ENCODE measurements at places on chromosomes 11 and 22. TPM values are rescaled to one million over a fixed set of nuclear protein-coding genes. Genes with fewer than 3 reads are reported as not detected.

Gene MEI1
- 15.2 TPM for total RNA-seq

Gene OR8G1
- not detected for total RNA-seq

Gene APOBEC3F
- 4.1 TPM for total RNA-seq

Gene TTC36
- not detected for total RNA-seq

Gene TRIM51
- not detected for total RNA-seq

Gene C22orf31
- not detected for total RNA-seq

Gene SC5D
- 15.6 TPM for total RNA-seq

Gene UBQLN3
- total RNA-seq = 1.1 TPM

Gene DENND6B
- total RNA-seq = 13.4 TPM

Gene PARVG
- 51.9 TPM for total RNA-seq

Gene CASTOR1
- total RNA-seq = 1.2 TPM

Gene RFPL2
- not detected for total RNA-seq

Gene OR5T2
- total RNA-seq = not detected

Gene LRRC10B
- total RNA-seq = not detected

DNA sequence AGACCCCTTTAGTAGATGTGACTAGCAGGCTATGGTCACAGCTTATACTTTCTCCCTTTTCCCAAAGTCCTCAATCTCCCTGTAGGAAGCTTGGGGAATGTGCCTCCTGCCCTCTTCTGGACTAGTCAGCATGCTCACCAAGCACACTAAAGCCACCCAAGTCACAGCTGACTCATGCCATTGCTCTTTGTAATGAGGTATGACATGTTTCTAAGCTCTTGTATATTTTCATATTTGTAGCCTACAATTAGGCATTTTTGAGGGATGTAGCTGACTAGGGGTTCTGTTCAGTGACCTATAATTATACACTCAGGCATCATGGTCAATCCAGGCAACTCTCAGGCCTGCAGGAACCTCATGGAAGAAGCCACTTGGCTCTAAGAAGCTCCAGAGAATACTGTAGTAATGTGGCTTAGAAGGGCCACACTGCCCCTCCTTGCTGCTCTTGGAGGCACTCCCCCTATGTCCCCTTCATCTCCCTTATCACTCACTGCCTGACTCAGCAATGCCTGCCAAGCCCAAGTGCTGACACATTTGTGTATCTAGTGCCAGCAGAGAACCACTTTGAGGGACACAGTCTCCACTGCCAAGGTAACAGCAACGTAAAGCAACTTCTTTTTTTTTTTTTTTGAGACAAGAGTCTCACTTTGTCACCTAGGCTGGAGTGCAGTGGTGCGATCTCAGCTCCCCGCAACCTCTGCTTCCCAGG is 86.2 kb downstream of the RPL27A start:
- peak overlapping the region; percentile 86 for H3K27ac ChIP-seq
- DNase-seq = peak; percentile 55
- peaks cover 57% of the 10 kb centered on the region for H3K4me1 ChIP-seq
- no peaks in the 10 kb centered on the region for H3K27me3 ChIP-seq

GRCh38 chr11:129427816-129428406 is 52.3 kb downstream of the BARX2 start:
- no peaks in the 10 kb centered on the region for H3K27me3 ChIP-seq
- peaks cover 13% of the 10 kb centered on the region for H3K4me1 ChIP-seq
- H3K36me3 ChIP-seq = no peaks in the 10 kb centered on the region
- DNase-seq = no peak
- H3K4me3 ChIP-seq = no peak overlapping the region

- H3K27me3 ChIP-seq = no peaks in the 10 kb centered on the region
- H3K4me1 ChIP-seq = peaks cover 73% of the 10 kb centered on the region
- no peak overlapping the region for H3K27ac ChIP-seq
- H3K4me3 ChIP-seq = no peak overlapping the region
- no peak for DNase-seq
- H3K36me3 ChIP-seq = no peaks in the 10 kb centered on the region
Measured at GRCh38 chr22:38925571-38926041, 31.8 kb upstream of the APOBEC3A start.

DNA sequence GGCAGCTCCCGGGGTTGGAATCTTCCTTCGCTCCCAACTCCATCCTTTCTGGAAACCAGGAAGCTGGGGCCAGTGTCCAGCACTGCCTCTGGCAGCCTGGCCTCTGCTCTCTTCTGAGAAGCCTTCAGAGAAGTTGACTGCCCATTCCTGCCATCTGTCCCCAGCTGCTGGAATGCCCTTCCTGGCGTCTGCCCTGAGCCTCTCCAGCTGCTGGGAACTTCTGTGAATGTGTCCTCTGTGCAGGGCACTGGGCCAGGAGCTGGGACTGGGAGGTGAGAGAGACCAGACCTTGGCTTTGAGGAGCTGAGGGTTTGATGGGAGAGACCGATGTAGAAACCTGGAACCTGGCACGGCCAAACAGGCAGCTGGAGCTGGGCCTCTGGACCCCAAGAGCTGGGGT is 5.9 kb upstream of the SOX10 start:
- no peaks in the 10 kb centered on the region for H3K36me3 ChIP-seq
- no peak for DNase-seq
- H3K27me3 ChIP-seq = no peaks in the 10 kb centered on the region
- no peaks in the 10 kb centered on the region for H3K4me1 ChIP-seq
- no peak overlapping the region for H3K27ac ChIP-seq

- no peaks in the 10 kb centered on the region for H3K4me1 ChIP-seq
- H3K36me3 ChIP-seq = no peaks in the 10 kb centered on the region
- H3K4me3 ChIP-seq = no peak overlapping the region
- no peaks in the 10 kb centered on the region for H3K27me3 ChIP-seq
- no peak overlapping the region for H3K27ac ChIP-seq
- no peak for DNase-seq
Measured at GRCh38 chr11:45061641-45062040, 84.8 kb upstream of the PRDM11 start.

DNA sequence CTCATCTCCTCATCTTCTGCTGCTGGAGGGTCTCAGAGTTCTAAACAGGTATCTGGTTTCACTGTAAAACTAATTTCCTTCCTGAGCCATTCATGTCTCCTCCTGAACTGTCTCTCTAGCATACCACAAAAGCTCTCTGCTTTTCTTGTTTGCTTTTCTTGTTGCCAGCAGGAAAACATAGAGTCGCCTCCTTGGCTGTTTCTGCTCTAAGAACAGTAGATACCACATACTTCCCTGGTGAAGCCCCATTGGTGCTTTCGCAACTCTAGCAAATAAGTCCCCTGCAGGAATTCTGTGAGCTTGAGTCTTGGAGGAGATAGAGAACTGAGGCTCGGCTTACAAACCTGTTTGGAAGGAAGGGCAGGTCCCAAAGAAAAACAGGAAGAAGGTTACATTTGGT is 7.0 kb downstream of the DIXDC1 start:
- H3K27ac ChIP-seq = peak overlapping the region; percentile 65
- no peak overlapping the region for H3K4me3 ChIP-seq
- peaks cover 43% of the 10 kb centered on the region for H3K4me1 ChIP-seq
- no peaks in the 10 kb centered on the region for H3K27me3 ChIP-seq
- DNase-seq = peak; percentile 50

DNA sequence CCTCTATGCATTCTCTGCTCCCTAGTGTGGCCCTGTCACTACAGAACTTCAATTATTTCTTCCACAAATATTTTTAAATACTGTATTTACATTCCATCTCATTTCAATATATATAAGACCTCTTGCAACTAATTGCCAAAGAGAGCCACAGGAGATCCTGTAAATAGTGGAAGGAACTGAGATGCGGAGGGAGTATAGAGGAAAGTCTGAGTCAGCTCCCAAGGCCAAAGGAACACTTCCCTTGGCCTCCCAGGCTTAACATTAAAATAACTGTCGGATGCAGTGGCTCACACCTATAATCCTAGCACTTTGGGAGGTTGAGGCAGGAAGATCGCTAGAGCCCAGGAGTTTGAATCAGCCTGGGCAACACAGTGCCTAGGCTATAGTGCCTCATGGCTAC is 31.2 kb downstream of the RBFOX2 start:
- no peaks in the 10 kb centered on the region for H3K27me3 ChIP-seq
- H3K4me3 ChIP-seq = no peak overlapping the region
- H3K4me1 ChIP-seq = peaks cover 28% of the 10 kb centered on the region
- H3K36me3 ChIP-seq = no peaks in the 10 kb centered on the region
- peak overlapping the region; percentile 82 for H3K27ac ChIP-seq

- no peak overlapping the region for H3K27ac ChIP-seq
- no peaks in the 10 kb centered on the region for H3K4me1 ChIP-seq
- no peaks in the 10 kb centered on the region for H3K36me3 ChIP-seq
- no peak for DNase-seq
- H3K4me3 ChIP-seq = no peak overlapping the region
Measured at GRCh38 chr11:81570669-81571068, 1163.0 kb downstream of the FAM181B start.

- H3K36me3 ChIP-seq = no peaks in the 10 kb centered on the region
- H3K27ac ChIP-seq = peak overlapping the region; percentile 64
- peaks cover 22% of the 10 kb centered on the region for H3K4me1 ChIP-seq
- H3K4me3 ChIP-seq = no peak overlapping the region
Measured at GRCh38 chr11:101441747-101442146, 142.1 kb downstream of the TRPC6 start.

DNA sequence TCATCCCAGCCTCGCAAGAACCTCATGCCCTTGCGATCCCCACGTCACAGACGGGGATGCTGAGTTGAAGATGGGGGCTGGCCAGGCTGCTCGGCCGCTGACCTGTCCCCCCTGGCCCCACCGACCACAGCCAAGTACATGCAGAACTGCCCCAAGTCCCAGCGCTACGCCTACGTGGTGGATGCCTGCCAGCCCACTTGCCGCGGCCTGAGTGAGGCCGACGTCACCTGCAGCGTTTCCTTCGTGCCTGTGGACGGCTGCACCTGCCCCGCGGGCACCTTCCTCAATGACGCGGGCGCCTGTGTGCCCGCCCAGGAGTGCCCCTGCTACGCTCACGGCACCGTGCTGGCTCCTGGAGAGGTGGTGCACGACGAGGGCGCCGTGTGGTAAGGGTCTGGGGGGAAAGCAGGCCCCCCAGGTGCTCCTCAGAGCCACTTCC is 10.0 kb downstream of the MUC5B start:
- H3K27me3 ChIP-seq = no peaks in the 10 kb centered on the region
- no peak overlapping the region for H3K4me3 ChIP-seq
- no peaks in the 10 kb centered on the region for H3K36me3 ChIP-seq

- peaks cover 4% of the 10 kb centered on the region for H3K4me1 ChIP-seq
- H3K36me3 ChIP-seq = no peaks in the 10 kb centered on the region
- peaks cover 59% of the 10 kb centered on the region for H3K27me3 ChIP-seq
- DNase-seq = peak; percentile 75
Measured at GRCh38 chr11:67648140-67648795, 2.3 kb downstream of the ACY3 start.

GRCh38 chr11:35491231-35491871 is 34.1 kb downstream of the PAMR1 start:
- peaks cover 15% of the 10 kb centered on the region for H3K4me1 ChIP-seq
- H3K36me3 ChIP-seq = no peaks in the 10 kb centered on the region
- H3K27me3 ChIP-seq = no peaks in the 10 kb centered on the region
- DNase-seq = no peak
- H3K27ac ChIP-seq = no peak overlapping the region

DNA sequence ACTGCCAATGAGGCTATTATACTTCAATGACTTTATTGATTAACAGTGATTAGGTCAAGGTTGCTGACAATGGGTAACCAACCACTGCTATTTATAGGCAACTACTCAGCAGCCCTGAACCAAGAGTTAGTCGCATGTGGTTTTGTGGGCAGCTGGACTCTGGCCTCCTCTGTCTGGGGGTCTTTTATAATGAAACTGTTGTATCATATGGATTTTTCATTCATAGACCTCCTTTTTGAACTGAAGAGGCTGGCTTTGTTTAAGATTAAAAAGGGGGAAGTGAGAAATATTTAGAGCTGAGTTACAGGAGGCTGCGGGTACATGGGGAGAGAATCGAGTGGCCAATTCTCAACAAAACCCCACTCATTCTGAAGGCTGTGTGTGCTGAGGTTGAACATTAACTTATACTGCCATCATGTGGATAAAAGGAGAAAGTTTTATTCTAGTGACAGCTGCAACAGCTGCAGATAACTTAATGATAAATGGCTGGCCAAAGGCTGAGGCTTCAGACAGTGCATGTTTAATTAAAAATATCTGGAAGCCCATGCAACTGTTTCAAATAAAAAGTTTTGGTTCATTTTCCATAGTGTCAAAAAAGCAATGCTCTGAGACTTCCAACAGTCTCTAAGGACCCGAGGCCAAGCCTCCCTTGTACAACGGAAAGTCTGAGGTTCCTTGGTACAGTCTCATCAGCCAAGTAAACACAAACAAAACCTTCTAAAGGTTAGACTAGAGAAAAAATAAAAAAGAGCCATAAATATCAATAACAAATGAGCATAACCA is 682.6 kb downstream of the KCNA4 start:
- H3K4me3 ChIP-seq = no peak overlapping the region
- peak; percentile 68 for DNase-seq
- H3K4me1 ChIP-seq = no peaks in the 10 kb centered on the region
- H3K27ac ChIP-seq = no peak overlapping the region
- no peaks in the 10 kb centered on the region for H3K36me3 ChIP-seq

DNA sequence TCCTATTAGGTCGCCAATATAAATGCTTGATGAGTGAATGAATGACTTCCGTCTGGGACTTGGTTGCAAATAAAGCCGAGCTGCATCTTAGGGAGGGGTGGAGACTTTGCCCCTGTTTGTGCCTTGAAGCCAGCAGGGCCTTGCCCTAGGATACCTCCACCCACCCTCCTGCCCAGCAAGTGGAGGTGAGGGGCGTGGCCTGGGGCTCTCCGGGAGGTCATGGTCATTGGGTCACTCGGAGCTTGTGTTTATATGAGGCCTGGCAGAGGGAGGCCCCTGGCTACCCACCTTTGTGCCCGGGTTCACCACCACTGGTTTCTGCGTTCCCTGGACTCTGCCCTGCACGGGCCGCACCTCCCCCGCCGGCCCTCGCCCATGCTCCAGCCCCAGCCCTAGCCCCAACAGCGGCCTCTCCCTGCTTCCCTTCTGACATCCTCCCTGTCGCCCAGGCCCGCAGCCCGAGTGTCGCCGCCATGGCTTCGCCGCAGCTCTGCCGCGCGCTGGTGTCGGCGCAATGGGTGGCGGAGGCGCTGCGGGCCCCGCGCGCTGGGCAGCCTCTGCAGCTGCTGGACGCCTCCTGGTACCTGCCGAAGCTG is 4.3 kb downstream of the MPST start:
- H3K27me3 ChIP-seq = no peaks in the 10 kb centered on the region
- DNase-seq = no peak
- no peak overlapping the region for H3K4me3 ChIP-seq
- peaks cover 50% of the 10 kb centered on the region for H3K36me3 ChIP-seq

DNA sequence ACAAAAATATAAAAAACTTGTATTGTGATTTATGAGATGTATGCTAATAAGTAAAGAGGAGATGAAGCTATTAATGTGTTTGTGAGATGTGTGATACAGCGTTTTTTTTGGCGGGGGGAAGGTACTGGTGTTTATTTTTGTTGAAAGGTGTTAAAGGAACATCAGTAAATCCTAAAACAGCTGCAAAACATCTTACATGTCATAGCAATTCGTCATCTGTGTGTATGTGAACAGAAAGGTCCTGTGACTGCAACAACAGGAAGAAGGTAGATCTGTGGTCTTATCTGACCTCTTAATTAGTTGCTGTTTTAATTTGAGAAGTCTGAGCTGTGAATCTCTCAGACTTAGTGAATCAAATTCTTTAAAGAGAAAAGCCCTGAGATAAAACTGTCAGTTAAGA is 1041.1 kb downstream of the JRKL start:
- H3K27ac ChIP-seq = no peak overlapping the region
- no peak overlapping the region for H3K4me3 ChIP-seq
- no peaks in the 10 kb centered on the region for H3K27me3 ChIP-seq
- H3K36me3 ChIP-seq = no peaks in the 10 kb centered on the region
